Cardiac septum (tissue), 1 donor: ENCODE measurements at places on chromosomes 4 and X. TPM values are rescaled to one million over a fixed set of nuclear protein-coding genes. Genes with fewer than 3 reads are reported as not detected.

GRCh38 chr4:123291329-123291728 is 105.3 kb upstream of the SPRY1 start:
- no peak for DNase-seq

REELD1 gene
- 0.22 TPM for total RNA-seq

ZNF732 gene
- 0.13 TPM for total RNA-seq

DSPP gene
- total RNA-seq, result not detected

GRCh38 chrX:118545510-118545909 is 49.9 kb downstream of the DOCK11 start:
- DNase-seq, result no peak

GRCh38 chr4:6909970-6910339 is 329 bp downstream of the TBC1D14 start:
- no peak for DNase-seq
